ENCODE measurements at places on chromosomes 12 and 14. TPM values are rescaled to one million over a fixed set of nuclear protein-coding genes. Genes with fewer than 3 reads are reported as not detected.
A peak's percentile ranks its signal among the peaks of the same experiment; 100 is the strongest.

GRCh38 chr14:32913725-32914124, 25.0 kb upstream of the NPAS3 start:
- no peak for DNase-seq

Gene TAS2R42
- not detected for total RNA-seq

DNA sequence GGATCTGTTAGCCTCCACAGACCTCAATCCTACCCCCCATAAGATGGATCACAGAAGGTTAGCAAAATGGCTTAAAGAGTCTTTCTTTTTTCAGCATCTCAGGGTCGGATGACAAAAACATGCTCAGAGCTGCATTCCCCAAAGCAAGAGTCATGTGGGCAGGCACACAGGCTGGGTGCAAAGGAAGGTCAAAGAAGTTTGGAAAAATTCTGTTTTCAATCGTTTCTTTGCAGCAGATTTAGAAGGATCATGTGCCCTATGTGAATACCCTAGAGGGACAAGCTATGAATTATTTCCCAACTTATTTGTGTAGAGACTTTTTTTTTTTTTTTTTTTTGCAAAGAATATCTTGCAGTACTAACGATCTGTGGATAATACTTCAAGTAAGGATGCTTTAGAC, 845.4 kb downstream of the VRK1 start:
- DNase-seq: no peak

Gene SRRM4
- not detected for total RNA-seq

- DNase-seq: no peak
Measured at GRCh38 chr12:61667676-61668075, 592.5 kb upstream of the USP15 start.

DNA sequence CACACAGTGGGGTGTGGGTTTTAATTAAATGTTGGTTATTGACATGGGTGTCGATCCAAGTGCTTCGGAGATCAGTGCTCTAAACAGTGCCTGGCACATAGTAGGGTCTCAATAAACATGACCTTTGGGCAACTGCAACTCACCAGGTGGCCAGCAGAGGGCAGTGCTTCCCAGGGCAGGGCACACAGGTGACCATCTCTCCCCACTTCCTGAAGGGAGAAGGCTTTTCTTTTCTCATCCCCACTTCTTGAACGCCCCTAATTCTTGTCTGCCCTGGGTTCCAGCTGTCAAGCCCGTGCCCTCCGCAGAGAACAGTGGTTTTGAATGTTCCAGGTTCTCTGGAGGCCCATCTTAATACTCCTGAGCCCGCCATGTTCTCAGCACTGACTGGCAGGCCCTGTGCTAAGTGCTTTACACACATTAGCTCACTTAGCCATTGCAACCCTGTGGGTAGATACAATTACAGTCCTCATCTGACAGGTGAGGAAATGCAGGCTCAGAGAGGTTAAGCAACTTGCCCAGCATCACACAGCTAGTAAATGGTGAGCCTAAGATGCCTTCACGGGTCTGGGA, 16.3 kb downstream of the RAPGEF3 start:
- peak; percentile 67 for DNase-seq

DNA sequence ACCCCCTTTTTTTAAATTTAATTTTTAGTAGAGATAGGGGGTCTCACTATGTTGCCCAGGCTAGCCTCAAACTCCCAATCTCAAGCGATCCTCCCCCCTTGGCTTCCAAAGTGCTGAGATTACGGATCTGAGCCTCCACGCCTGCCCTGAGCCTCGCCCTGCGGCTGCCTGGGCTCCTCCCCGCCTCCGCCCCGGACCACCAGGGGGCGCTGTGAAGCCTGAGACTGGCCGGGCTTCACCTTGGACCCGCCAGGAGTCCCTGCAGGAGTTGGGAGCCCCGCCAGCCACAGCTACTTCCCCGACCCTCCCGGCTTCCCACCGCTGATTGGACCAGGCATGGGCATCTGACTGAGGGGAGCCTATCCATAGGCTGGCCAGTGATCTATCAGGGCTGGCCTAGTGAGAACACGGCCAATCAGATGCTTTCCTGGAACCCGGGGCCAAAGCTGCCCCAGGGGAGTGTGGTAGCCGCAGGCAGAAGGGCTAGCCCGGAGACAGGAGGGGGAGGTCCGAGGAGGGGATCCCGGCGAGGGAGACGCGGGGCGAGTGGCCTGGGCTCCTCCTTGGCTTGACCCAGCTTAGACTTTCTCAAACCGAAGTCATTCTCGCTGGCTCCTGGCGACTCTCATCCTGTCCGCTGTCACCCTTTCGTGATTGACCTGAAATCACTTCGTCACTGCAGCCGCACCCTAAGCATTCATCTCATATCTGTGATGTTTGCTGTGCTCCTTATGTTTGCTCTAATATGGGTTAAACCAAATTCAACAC, 15.1 kb upstream of the ANKRD9 start:
- DNase-seq: peak; percentile 91

Gene TMEM233
- not detected for total RNA-seq

- DNase-seq: no peak
Measured at GRCh38 chr14:103730490-103731035, 15.0 kb downstream of the ZFYVE21 start.

DNA sequence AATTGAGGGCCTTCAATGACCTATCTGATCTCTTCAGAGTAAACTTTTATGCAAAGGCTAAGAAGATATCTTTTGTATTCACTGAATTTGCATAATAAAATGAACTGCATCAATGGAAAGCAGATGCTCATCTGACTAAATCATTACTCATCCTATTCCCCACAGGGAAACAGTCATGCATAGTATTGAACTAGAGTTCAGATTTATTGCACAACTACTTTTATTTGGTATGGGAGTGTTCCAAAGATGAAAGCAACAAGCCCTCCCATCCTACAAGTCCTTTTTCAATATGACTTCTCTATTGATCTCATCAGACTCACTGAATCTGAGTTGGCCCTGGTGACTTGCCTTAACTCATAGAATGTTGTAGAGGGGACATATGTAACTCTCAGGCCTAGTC, 159.8 kb downstream of the KITLG start:
- no peak for DNase-seq

Gene OAS1
- 16.0 TPM for total RNA-seq

DNA sequence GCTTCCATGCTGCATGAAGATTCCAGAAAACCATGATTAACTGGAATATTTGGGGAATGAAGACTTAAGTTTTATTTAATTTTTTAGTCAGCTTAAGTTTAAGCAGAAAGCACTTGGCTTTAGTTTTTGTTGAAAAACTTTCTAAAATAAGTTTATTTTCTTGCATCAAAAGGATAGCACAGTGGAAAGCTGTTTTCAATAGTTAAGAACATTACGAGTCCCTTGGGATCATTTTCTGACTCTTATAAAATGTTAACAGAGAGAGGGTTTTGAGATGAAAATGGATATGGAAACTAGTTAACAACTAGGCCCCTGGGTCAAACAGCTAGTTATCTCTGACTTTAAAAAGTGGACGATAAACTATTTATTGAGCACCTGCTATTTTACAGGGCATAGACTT, 181.9 kb upstream of the SLC38A2 start:
- DNase-seq: no peak

DNA sequence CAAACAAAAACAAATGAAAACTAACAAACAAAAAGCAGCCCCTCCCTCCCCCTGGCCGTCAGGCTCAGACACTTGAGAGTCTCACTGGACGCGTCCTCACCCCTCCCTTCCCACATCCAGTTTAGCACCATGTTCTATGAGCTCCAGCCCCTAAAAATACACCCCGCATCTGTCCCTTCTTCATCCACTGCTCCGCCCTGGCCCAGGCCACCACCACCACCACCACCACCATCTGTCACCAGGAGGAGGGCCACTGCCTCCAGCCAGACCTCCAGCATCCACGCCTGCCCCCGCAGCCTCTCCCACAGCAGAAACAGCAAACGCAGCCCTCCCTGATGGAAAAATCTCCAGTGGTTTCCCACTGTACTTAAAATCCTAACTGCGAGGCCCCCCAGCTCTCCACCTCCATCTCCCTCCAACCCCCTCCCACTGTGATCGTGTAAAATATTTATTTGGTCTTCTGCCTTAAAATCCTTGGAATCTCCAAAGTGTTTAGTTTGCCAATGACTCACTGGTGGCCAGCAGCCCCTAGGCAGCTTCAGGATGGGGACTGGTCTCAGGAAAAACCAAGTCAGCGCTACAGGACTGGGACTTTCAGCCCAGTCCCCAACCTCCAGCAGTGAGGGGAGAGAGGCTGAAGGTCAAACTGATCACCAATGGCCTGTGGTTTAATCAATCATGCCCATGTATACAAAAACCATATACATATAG, 95.1 kb downstream of the SCARB1 start:
- no peak for DNase-seq

Gene CRY1
- total RNA-seq: 109 TPM

GRCh38 chr14:34049790-34050189, 98.9 kb upstream of the EGLN3 start:
- no peak for DNase-seq

DNA sequence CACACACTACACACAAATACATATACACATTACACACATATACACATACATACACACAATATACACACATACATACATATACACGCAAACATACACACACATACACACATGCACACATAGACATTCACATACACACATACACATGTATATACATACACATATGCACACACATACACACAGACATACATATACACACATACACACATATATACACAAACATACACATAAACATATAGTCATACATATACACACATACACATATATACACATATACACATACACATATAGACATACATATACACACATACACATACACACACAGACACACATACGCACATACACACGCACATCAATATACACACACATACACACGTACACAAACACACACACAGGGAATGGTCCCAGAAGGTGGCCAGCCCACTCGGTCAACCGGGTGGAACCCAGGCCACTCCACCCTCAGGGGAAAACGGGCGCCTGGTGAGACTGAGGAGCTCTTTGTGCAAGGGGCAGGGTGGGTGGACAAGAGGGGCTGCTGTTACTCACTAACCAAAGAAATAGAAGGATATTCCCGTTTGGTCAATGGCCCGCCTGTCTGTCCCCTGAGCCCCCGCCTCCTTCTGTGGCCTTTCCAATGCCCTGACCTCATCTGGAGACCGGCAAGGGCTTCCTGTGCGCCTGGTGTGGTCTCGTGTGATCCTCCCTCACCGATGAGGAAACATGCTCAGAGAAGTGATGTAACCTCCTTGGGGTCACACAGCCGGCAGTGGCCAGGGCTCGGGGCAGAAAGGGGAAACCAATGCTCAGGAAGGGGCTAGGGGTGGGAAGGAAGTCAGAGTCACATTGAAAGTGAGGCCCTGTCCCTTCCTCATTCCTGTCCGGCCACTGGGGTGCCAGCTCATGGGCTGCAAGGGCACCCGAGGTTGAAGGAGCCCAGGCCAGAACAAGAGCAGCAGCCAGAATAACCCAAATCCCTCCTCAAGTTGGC, 5.3 kb downstream of the TRPV4 start:
- no peak for DNase-seq

DNA sequence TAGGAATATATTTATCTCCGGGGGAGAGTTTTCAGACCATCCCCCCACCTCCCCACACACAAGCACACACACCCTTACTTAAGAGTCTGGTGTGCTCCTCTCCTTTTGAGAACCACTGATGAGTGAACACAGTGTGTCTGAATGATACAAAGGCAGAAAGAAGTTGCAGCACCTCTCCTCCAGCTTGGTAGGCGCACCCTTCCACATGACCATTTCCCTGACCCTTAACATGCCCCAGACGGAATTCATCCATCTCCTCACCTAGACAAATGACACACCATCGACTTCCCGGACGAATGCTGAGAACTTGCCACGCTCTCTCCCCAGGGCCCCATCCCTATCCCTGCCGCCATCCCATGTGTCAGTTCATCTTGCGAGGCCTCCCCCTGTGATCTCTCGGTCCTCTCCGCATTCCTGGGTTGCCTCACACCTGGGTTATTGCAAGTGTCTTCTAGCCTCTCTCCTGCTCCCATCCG, 3.9 kb downstream of the TNFRSF1A start:
- DNase-seq: no peak

Gene PFDN5
- 600 TPM for total RNA-seq

- no peak for DNase-seq
Measured at GRCh38 chr14:53784688-53785087, 171.9 kb downstream of the BMP4 start.

Gene INHBE
- not detected for total RNA-seq

Gene EXOC3L4
- total RNA-seq: not detected

Gene KLRF1
- 0.57 TPM for total RNA-seq

- no peak for DNase-seq
Measured at GRCh38 chr12:54522243-54522642, 24.7 kb downstream of the NCKAP1L start.

Gene LMNTD1
- total RNA-seq: not detected

- DNase-seq: no peak
Measured at GRCh38 chr12:62933220-62933601, 1.7 kb downstream of the PPM1H start.

- DNase-seq: no peak
Measured at GRCh38 chr14:99450266-99450665, 30.4 kb downstream of the SETD3 start.

- DNase-seq: no peak
Measured at GRCh38 chr14:76581592-76581991, 179.7 kb upstream of the VASH1 start.

DNA sequence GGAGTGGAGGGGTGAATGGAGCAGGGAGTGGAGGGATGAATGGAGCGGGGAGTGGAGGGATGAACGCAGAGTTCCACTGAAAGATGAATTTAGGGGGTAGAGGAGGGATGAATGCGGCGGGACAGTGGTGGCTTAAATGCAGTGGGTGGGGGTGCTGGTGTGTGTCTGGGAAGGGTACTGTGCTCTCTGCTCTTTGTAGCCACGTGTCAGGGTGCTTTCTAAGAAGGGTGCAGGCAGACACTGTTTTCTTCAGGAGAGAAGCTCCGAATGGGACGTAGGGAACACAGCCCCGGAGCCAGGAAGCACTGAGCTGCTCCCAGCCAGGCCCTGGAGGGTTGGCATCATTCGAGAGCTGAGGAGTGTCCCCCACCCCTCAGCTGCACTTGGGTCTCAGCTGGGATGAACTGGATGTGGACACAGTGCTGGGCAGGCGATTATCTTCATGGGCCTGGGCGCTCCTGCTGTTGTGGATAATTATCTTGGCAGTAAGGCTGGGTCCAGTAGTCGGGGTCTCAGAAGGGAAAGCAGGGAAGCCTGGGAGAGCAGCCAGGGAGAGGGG, 9.5 kb upstream of the CEP170B start:
- DNase-seq: no peak
